ENCODE measurements at places on chromosomes 3 and 15.

DNA sequence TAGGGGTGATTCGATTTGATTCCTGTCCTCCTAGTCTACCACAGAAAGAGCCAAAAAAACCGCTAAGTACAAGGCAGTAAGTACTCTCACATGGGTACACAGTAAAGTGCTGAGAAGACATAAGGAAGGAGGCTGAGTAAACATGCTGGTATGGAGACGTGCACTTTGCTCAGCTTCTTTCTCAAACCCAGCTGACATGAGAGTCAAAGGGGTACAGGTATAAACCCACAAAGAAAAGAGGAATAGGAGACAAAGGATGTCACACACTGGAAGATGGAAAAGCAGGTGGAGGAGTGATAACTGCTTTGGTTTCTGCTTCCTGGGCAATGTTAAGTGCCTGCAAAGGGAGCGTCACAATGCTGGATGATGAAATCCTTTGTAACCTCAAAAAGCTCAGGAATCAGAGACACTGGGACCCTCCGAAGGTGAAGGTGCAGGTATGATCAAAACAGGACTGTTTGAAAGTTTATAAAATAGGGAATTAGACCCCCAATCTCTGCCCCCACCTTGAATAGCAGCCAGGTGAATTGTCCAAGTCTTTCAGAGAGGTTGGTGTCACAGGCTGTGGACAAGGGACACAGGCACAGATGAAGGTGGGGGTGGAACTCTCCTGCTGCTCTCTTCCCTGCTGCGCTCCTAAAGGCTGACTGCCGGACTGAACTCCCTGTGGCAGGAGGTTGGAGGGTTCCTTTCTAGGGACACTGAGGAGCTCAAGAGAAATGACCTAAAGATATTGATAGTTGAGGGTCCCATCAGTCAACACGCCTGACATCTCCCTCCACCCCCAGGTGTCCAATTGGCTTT, 101.8 kb downstream of the RAB11A start:
- no peak for DNase-seq

GRCh38 chr15:26697913-26698312, 75.0 kb downstream of the GABRB3 start:
- DNase-seq = no peak

DNA sequence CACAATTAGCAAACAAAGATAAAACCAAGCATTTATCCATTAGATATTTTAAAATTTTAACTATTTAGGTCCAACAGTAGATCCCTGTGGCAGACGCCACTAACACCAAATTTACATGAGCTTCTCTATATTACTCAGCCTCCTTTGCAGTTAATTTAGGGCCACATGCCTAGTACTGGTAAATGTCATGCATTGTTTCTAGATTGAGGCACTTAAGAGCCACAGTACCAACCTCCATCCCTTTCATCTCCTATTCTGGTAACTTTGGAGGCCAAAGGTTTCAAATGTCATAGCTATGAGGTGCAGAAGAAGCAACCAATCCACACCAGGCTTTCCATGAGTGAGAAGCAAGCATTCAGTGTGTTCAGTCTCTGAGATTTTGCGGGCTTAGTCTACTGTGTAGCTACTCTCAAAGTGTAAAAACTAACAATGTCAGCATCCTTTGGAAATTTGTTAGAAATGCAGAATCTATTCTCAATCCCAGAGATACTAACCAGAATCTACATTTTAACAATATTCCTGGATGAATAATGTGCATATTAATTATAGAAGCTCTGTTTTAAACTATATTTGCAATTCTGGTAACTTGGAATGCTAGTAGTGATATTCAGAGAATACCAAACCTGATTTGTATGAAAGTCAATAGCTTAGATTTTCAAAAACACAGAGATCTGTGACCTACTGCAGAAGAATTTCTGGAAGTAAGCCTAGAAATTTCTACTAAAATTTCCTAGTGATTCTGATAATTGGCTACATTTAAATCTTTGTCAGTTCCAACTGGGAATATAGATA, 206.3 kb upstream of the CD96 start:
- no peak for DNase-seq

DNA sequence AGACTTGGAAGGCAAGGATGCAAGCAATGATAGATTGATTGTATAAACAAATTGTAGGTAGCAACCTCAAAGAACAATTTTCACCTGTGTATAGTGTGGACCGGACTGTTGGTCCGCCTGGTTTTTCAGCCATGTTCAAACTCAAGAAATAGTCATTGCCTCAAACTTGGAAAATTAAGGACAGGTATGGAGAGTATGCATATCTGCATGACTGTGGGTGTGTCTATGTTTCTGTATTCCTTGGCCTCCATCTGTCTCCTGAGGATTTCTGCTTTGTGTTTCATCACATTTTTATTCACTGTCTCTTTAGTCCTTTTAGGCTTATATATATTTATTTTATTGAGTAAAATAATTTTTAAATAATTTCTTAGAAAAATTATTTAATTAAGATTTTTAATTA, 53.9 kb upstream of the RASA2 start:
- no peak for DNase-seq

GRCh38 chr3:104460477-104461406, 906.0 kb upstream of the ALCAM start:
- DNase-seq = no peak

GRCh38 chr15:61115241-61115640, 113.9 kb downstream of the RORA start:
- no peak for DNase-seq

DNA sequence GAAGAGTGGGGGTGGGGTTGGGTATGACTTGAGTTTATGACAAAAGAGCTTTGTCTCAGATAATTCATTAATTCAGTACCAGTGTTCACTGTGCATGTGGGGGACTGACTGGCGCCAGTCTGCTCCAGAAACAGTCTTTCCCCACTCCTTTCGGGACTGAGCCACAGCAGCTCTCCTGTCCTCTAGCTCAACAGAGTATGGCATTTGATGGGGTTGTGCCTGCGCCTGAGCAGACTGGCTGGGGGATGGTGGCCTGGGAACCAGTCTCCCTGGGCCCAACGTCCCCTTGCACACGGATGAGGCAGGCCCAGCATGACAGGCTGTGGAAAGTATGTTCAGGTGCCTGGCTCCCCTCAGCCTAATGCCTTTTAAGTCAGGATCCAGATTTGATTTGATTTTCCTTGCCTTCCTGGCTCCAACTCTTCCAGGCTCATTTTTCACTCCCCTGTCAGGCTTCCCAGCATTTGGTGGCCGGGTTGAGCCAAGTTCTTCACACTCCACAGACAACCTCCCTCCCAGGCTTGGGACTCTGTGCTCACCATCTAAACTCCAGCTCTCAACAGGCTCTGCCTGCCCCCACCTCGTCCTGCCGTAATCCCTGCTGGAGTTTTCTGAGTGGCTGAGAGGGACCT, 105.0 kb downstream of the MYLK start:
- DNase-seq = no peak

DNA sequence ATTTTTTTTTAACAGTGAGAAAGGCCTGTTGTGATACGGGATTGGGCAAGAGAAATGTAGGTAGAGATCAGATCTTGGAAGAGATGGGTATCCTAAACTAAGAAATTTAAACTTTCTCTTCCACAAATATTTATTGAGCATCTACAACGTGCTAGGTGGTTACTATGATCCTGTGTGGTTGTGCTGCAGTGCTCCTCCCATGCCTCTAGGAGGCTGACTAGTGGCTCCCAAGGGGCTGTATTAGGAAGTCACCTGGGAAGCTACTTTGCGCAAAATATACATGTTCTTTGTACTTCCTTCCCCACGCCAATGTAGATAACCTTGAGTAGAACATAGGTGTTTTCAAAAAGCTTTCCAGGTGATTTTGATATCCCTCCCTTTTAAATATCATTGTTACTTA, 27.2 kb downstream of the USP3 start:
- DNase-seq = no peak

GRCh38 chr3:4426782-4427344, 40.2 kb downstream of the SUMF1 start:
- DNase-seq = no peak
